B cell (primary cell): ENCODE measurements at places on chromosomes 1 and 21.
A peak's percentile ranks its signal among the peaks of the same experiment; 100 is the strongest.

DNA sequence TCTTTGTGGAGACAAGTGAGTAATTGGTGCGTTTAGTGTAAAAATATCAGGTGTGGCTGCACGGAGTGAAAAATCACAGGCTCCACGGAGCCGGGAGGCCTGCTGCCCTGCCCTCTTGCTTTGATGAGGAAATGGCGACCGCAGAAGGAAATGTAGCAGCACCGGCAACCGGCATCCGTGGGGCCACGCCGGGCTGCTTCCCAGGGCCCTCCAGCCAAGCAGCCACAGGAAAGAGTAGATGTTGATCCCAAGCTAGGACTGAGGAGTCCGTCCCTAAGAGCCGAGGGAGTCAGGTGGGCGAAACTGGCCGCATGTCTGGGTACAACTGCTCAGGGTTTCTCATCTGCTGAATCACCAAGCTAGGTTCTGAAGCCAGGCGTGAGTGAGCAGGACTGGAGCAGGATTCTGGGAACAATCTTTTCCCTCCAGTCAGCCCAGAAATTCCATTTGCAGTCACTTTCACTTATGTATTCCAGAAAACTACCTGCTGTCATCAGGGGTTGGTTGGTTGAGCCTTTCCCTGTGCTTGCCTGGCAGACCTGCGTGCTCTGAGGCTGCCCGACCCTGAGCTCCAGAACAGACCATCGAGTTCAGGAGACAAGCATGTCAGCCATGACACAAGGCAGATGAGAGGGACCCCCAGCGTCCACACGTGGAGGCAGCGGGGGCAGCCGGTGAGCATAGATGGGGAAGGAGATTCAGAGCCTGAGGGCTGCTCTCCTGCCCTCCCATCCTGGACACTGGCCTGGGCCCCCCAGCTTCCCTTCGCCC lies 5.8 kb upstream of the ITGB2 start:
- peak; percentile 55 for DNase-seq

GRCh38 chr1:57951390-57951789 lies 527.5 kb upstream of the DAB1 start:
- DNase-seq = no peak

DNA sequence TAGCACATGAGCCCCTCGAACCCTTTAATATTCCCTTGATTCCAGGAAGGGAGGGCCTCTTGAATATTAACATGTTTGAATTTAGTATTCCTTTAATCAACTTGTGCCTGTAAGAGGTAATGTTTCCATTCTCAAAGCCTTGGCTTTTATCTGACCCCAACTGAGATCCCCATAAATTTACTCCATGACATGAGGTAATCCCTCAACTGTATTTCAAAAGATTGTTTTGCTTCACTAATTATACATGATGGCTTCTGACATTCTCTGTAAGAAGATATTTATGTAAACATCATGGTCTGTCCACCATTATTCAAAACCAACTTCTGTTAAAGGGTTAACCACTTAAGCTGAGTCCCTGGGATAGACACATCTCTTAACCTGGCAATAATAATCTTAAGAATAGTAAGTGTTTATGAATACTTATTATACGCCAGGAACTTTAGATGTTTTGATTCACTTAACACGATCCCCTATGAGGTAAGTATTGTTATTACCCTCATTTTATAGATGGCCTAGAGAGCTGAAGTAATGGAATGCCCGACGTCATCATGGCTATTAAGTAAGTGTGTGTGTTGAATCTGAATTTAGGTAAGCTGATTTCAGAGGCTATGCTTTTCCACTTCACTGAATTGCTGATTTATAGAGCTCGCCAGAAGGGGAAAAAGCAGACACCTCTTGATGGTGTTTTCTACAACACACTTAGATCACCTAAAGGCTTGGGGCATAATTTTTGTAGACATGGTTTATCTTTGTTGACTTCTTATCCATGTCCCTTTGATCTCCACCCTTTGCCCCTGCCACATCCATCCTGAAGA lies 11.1 kb downstream of the KRTAP19-1 start:
- no peak for DNase-seq

DNA sequence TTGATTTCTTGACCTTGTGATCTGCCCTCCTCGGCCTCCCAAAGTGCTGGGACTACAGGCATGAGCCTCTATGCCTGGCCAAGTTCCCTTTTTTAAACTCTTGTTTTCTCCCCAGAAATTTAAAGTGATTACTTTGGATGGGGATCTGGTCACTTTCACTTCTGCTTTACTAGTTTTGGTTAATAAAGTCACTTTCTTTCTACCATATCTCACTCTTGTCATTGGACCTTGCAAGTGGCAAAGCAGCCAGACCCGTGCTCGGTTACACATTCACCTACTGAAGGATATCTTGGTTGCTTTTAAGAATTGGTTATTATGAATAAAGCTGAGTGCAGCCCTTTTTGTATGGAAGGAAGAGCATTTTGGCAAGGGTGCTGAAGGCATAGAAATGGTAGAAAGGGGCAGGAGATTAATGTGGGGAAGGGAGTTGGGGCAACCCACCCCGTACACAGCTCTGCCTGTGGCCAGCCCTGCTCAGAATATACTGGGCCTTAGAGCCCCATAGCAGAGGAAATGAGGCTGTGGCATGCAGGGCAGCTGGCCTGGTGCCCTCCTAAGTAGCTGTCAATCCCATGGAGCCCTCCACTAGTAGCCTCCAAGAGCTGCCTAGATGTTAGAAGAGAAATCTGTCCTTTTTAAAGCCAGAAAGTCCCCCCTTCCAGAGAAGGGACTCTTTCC lies 40.7 kb downstream of the CD2 start:
- DNase-seq = peak; percentile 54

GRCh38 chr21:27269644-27270043 lies 302.8 kb upstream of the ADAMTS5 start:
- DNase-seq = no peak

DNA sequence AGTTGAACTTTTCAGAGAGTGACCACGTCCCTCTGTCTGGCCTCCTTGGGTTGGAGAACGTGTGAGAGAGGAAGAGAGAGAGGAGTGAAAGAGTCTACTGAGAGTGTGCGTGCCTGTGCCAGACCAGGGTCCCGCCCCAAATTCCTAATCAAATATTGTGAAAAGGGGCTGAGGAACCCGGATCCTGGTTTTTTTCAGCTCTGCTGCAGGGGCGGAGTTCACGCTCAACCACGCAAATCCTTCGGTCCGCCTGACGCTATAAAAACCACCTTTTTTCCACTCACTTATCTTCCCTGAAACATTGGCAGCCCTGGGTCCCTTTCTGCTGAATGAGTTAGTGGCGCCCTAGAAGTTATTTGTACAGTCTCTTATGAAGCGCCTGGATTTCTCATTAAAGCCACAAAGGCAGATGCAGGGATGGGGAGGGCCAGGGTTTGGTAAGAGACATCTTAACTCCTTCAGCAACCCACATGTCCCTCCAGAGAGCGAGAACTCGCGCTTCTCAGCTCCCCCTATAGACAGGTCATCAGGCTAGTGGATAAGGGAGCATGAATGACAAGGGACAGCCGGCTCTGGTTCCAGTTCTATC lies at the start of gene FMOD:
TSS of gene FMOD (minus strand) at position 86 of the 589 bp plus-strand sequence. CDS start 2,852 bp downstream, outside the sequence.
- DNase-seq = peak; percentile 32
